Breast epithelium (tissue), 4 donors: ENCODE measurements at places on chromosomes 4 and X. TPM values are rescaled to one million over a fixed set of nuclear protein-coding genes. Genes with fewer than 3 reads are reported as not detected.

GRCh38 chr4:52711834-52712250 lies 39.4 kb downstream of the ERVMER34-1 start:
- DNase-seq: no peak

- no peak for DNase-seq
These were observed 912.5 kb upstream of the TENM3 start for GRCh38 chr4:181330654-181331201.

GRCh38 chrX:18964901-18965300 lies 19.0 kb downstream of the PHKA2 start:
- no peak for DNase-seq

DNA sequence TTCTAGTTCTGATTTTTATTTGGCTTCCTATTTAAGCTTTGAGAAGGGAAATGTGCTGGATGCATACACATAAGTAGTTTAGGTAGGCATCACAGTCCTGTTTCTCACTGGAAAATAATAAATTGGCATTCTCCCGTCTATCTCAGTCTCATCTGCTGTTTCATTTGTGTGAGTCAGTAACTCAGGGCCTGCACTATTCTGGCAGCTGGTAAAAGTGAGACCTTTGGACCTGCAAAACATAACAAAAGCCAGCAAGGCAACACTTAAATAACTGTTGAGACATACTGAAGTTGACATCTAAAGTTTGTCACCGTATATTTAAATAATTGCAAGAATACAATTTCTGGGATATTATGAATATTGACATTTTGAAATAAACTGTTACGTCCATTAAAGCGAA lies 8.6 kb upstream of the UBQLN2 start:
- no peak for DNase-seq

DNA sequence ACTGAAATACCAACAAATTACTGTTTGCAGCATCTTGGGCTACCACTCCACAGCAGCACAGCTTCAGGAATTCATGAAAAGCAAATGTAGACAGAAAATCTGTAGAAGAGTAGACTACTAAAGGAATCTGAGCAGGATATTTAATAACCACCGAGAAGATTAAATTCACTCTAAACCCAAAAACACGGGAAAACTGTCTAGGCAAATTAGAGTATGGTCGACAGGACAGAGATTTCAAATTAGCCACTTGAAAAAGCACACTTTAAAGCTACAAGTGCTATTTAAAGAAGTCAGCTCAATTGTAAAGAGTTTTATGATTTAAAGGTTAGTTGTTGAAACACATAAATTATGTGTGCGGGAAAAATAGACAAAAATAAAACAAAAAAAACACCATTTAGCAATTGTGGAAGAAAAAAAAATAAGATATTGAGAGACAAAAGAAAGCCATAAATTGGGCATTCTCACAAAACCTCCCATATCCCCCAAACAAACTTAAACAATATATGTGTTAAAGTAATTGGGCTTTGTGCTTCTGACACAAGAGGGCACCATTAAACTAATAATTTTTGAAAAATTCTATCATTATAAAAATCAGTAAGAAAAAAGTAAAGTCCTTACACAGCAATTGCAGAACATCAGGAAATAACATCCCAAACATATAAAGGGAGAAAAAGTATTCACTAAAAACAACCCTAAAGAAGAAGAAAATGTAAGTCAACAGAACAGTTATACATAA lies 880.8 kb downstream of the TECRL start:
- DNase-seq: no peak

- peak; percentile 23 for DNase-seq
These were observed at the start of gene DCLK2 for GRCh38 chr4:150078041-150078578. TSS of gene DCLK2 (plus strand) at chr4:150078445. CDS start at chr4:150079028, 583 bp downstream.

DNA sequence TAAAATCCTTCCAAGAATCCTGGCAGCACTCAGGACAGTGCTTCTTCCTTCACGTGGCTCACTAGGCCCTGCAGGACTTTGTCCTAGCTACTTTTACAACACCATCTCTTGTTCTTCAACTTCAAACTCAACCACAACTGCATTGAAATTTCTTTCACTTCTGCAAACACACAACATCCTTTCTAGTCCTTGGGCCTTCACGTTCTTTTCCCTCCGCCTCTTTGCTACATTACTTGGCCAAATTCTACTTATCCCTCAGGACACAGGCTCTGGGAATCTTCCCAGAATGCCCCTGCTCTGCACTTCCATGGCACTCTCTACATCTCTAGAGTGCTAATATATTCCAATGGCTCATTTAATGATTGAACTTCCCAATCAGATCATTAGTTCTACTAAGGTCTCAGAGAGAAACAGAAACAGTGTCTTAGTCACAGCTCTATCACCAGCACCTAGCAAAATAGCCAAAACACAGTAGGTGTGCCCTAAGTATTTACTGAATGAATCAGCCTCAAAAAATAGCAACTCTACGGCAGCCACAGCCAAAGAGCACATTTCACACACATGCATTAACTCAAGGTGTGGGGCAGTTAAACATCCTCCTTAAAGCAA lies 73.3 kb downstream of the MANBA start:
- no peak for DNase-seq

The F8A3 gene
- total RNA-seq: 6.7 TPM

DNA sequence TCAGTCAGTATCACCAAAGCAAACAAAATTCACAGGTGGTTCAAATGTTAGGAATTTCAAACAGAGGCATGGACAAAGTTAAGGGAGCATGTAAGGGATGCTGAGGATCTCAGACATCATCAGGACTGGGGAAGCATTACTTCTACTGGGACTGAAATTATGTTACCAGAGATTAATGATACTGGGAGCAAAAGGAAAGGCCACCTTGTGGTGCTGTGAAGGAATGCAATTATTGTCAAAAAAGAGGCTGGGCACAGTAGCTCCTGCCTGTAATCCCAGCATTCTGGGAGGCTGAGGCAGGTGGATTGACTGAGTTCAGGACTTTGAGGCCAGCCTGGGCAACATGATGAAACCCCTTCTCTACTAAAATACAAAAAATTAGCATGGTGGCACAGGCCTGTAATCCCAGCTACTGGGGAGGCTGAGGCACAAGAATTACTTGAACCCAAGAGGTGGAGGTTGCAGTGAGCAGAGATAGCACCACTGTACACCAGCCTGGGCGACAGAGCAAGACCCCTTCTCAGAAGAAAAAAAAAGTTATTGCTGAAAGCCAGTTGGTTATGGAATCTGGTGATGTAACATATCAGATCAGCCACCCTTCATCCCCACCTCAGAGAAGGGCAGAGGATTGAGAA lies 954.3 kb downstream of the PCDH7 start:
- DNase-seq: no peak

DNA sequence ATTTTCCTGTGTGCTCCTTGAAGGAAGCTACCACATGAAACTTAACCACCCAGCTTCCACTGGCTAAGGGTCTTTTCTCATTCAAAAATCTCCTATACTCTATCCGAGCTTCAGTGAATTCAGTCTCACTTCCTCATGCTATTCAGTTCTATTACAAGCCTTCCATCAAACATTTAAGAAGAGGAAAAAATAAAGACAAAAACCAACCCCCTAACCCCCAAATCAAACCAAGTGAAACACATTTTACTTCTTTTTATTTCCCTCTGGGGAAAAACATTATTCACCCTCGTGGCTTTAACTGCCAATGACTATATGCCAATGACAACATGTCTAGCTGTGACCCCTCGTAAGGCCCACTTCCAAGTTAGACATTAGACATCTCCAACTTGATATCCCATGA lies 16.2 kb upstream of the WDR19 start:
- no peak for DNase-seq

DNA sequence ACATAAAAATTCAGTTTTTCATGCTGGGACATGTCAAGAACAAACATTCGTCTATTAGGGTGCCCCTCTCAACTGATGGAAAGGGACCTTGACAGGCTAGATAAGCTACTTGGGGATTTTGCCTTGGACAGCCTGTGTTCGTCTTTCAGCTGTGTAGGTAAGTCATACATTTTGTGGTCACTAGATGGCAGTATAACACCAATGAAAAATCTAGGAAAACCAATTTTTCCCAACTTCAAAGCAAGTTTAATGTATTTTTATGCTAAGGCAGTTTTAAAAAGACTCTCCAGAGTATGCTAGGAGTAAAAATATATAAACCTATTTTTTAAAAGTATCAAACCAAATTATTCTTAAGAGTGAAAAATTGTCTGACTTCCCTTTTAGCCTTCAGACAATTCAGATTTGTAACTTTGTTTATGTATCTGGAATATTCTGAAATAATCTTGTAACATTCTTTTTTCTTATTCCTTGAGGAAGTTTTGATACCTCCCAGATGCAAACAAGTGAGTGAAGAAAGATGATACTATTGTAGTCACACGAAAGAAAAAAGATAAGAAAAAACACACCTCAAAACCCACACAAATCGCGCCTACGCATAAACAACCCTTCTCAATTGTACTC lies 158.3 kb downstream of the CPE start:
- DNase-seq: no peak

DNA sequence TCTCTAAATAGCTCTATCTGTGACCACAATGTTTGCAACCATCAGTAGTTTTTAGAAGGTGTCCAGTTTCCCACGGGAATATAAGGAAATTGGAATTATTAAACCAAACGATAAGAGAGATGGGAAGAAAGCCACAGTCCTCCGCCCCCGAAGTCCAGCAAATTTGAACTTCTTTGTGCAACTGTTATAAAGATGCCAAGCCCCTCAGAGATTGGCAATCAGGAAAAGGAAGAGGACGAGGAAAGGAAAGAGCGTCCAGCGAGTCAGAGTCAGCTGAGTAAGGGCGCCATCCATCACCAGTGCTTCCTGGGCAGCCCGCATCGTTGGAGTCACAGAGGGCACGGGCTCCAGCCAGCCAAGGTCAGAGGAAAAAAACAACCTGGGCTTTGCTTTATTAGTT lies 35.7 kb downstream of the LDB2 start:
- DNase-seq: no peak

DNA sequence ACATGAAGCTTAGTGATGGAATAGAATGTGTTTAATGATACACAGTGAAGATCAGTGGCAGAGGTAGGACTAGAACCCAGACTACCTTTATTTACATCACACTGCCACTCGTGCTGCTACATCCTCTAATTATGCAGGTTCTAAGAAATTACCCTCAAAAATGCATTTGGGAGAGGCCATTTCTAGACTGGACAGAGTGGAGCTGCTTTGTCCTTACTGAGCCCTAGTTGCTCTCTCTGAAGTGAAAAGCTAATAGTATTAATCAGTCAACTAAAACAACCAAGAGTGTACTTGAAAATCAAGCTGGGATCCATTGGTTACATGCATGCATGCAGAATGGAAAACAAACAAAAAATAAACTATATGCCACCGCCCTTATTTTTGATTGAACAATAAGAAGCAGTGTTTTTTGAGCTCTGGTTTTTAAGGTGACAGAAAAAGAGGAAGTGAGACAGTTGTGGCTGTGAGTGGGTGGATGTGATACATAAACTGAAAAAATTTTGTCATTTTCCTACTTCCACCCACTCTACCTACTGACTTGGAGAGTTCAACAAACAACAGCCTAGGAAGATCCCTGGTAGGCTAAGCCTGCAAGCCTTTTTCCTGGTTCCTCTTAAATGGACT lies 6.8 kb upstream of the VSIG4 start:
- no peak for DNase-seq
